Stimulated activated CD4-positive, alpha-beta T cell treated with anti-CD3 and anti-CD28 coated beads, Interleukin-4, amount 100 ng/mL, for 4 hours (primary cell): ENCODE measurements at places on chromosomes 3 and 15.

DNA sequence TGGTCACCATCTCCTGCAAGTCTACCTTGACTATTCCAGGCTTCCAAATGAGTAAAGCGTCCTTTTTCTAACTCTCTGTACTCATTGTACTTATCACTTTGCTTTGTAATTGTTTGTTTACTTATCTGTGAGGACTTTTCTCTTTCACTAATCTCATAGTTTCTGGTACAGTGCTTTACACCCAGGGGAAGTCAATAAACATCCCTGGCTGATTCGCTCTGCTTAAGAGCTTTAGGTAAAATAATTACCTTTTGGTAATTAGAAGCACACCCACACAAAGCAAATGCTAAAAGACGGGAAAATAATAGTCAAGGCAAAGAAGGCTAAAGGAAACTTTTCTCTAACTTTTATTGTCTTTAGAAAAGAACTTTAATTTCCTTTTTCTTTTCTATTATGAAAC lies 466.9 kb upstream of the ROBO1 start:
- no peak for DNase-seq

- DNase-seq = no peak
Observed at GRCh38 chr3:149091983-149092382, 5.7 kb upstream of the HLTF start.

DNA sequence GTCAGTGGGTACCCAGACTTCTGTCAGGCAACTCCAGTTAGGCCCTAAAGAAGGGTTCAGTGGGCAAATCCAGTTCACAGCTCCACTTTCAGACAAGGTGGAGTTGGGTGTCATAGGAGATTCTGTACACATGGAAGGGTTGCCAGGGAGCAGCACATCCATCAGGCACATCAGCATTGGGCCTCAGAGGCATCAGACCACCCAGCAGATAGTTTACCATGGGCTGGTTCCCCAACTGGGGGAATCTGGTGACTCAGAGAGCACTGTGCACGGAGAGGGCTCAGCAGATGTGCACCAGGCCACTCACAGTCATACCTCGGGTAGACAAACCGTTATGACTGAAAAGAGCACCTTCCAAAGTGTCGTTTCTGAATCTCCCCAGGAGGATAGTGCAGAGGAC lies 27.2 kb downstream of the SYNM start:
- no peak for DNase-seq

- peak; percentile 38 for DNase-seq
Observed at GRCh38 chr3:187368251-187369088, at the start of gene RTP4. RTP4 (plus strand) TSS chr3:187368385; CDS start chr3:187368442, 57 bp downstream.

GRCh38 chr15:84812842-84813241 lies 4.3 kb upstream of the ALPK3 start:
- DNase-seq = no peak

GRCh38 chr3:50551681-50552435 lies 15.7 kb downstream of the C3orf18 start:
- no peak for DNase-seq

- no peak for DNase-seq
Observed at GRCh38 chr3:122988508-122988907, 39.1 kb downstream of the SEMA5B start.

- no peak for DNase-seq
Observed at GRCh38 chr15:92168066-92168683, 225.5 kb upstream of the ST8SIA2 start.

GRCh38 chr3:136751316-136752171 lies 634 bp downstream of the STAG1 start:
- peak; percentile 66 for DNase-seq
